ENCODE measurements at places on chromosomes 3 and 15.

DNA sequence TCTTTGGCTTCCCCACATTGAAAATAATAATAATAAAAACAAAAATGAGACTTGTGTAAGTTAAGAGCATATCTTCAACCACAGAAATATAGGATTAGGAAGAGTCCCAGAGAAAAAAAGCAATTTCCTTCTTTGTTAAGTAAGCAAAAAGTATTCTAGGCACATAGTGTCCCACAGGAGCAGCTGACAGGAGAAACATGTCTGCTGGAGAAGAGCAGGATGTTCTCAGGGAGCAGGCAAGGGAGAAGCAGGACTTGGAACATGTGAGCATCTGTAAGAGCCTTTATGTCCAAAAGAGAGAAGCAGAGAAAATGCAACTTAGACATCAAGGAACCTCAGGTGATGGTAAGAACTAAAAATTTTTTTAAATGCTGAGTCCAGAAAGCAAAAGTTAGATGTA lies 39.0 kb downstream of the TTC23 start:
- no peak for DNase-seq

DNA sequence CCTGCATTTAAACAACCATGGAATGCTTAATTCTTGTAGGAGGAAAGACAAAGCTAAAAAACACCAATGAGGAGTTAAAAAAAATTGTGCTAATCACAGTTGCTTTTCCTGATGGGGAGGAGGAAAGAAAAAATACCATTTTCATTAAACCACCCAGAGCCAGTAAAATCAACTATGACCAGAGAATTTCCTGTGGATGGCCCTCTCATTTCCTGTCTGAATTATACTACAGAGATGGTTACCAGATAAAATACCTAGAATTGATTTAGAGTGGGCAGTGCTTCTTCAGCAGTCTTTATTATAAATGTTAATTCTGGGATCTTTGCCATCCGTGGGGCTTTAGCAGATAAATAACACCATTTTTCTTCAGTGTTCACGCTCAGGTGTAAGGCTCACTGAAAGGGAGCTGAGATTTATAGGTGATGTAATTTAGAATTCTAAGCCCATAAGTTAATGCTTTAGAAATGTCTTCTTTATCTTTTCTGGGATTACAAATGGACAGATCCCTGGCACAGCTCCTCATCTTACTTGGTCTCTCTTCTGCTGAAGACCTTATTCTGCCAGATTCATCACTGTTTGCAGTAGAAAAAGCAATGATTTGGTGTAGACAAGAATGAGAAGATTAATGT lies 37.9 kb downstream of the RETNLB start:
- DNase-seq = no peak

- no peak for DNase-seq
These were observed 258.5 kb downstream of the ROBO2 start for GRCh38 chr3:77298417-77298816.

GRCh38 chr3:129530821-129531220 lies 2.4 kb downstream of the RHO start:
- DNase-seq = no peak

- no peak for DNase-seq
These were observed 8.4 kb upstream of the RBSN start for GRCh38 chr3:15107075-15107947.

DNA sequence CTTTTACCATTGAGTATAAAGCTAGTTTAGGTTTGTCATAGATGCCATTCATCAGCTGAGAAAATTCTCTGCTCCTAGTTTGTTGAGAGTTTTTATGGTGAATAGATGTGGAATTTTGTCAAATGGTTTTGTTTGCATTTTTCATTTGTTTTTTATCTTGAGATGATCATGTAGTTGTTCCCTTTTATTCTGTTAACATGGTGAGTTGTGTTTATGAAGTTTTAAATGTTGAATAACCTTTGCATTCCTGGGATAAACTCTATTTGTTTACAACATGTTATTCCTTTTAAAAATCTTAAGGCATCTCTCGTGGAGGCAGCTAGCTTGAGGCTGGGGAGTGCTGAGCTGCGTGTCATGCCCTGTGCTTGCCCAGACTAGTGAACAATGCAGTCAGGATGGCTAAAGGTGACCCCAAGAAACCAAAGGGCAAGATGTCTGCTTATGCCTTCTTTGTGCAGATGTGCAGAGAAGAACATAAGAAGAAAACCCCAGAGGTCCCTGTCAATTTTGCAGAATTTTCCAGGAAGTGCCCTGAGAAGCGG lies 48.5 kb downstream of the ANAPC13 start:
- no peak for DNase-seq

DNA sequence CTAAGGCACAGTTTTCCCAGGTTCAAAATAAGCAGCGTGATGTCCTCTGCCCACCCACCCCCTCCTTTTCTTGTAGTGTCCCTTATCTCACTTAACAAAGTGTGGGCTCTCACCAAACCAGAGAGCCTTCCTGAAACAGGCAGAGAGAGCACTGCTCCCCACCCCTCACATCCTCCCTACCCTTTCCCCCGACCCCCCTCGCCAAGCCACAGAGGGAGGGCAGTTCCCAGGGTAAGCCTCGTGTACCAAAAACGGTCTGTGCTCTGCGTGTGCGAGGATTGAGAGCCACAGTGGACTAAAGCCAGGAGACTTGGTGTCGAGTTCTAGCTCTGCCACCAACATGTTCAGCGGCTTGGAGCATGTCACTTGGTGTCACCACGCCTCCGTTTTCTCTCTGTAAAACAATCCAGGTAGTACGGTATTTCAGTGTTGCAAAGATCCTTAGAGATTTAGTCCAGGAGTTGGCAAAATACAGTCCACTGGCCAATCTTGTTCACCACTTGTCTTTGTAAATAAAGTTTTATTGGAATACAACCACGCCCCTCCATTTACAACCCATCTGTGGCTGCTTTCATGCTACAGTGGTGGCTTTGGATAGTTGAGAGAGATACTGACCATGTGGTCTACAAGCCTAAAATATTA lies 249.9 kb downstream of the OPA1 start:
- no peak for DNase-seq

DNA sequence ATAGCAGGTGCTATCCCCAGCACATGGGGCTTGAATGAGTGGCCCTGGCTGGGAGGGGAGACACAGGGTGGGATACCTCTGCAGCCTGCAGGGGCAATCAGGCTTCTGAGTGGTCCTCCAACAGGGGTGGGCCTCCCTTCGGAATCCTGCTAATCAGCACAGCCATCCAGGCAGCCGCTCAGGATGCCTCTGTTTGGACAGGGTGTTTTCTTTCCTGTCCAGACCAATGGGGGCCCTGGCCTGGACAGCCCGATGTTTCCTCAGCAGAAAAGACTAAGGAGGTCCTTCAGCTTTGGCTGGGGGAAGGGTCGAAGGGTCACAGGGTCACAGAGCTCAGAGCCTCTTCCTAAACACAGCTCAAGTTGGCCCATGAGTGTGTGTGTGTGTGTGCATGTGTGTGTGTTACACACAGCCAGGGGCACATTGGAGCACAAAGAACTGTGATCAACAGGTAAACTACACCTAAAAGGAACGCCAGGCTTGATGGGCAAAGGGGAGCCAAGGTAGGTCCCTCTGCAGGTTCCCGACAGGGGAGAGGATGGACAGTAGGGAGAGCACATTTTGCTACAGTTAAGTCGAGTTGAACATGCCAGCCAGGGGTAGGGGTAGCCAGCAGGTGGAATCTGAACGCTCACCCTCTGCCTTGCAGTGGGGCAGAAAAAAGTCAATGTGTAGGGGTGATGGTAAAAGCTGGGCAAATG lies 1.1 kb upstream of the HAPLN3 start:
- DNase-seq = no peak

DNA sequence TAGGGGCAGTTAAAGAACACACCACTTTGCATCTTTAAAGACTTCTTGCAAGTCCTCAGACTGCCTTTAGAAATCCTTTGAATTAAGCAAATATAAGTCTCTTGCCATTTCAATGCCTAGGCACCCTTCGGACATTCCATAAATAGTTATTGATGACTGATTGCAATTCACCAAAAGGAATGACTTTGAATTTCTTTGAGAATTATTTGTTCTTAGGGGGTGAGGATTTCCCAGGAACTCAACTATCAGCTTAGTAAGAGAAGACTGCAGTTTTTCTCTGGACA lies 495 bp upstream of the MYEF2 start:
- no peak for DNase-seq

- no peak for DNase-seq
These were observed 124.4 kb downstream of the B3GALNT1 start for GRCh38 chr3:160980740-160981139.

DNA sequence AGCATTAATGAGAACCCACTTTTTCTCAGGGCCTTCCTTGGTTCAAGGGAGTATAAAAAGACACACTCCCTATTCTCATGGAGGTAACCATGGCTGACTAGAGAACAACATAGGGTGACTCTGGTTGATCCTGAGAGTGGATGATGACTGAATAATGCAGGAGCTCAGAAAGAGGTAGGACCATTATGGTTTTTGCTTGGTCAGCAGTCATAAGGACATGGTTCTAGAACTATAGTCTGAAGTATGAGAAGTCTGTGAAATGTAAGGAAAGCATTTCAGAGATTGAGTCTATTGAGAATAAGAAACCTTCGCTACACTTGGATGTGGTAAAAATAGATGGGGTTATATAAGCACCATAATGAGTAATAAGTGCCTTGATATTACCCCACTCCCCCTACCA lies 184.1 kb upstream of the GPR149 start:
- no peak for DNase-seq

GRCh38 chr3:50588759-50589433 lies 19.6 kb downstream of the HEMK1 start:
- no peak for DNase-seq

GRCh38 chr3:146156666-146157314 lies 4.2 kb downstream of the PLOD2 start:
- no peak for DNase-seq

- DNase-seq = peak; percentile 46
These were observed 476 bp downstream of the IP6K2 start for GRCh38 chr3:48716508-48716981.

- no peak for DNase-seq
These were observed 344.7 kb upstream of the TPRG1 start for GRCh38 chr3:188827103-188827502.

DNA sequence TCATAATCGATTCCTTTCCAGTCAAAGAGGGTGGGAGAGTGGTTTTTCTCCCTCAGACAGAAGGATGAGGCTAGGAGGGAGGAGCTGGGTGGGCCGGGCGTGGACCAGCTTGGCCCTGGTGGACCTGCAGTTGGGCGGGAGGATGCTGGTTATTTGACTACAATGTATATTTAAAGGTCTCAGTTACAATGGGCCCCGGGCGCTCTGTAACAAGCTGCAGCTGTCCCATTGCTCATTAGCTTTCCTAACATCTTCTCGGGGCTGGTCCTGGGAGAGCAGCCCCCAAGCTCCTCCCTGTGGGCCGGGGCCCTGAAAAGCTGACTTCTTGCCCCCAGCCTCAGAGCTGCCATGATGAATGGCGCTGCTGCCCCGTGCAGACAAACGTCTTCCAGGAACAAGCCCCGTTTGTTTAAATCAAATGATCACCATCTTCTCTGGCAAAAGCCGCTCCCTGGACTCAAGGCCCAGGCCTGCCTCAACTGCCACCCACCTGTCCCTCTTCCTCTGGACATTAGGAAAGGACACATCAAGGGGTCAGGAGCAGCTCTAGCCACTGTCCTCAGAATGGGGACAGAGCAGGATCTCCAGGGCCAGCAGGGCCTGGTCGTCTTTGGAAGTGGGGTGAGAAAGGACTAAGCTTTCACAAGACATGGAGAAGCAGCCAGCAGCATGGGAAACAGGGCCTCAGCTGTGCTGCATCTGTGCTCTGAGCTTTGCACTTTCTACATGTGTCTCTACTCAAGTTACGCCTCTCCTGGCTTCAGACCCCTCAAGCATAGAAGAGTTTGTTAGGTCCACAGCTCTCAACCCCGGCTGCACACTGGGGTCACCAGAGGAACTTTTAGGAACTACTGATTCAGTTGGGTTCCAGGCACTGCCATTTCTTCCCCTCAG lies 38.6 kb downstream of the MAGEF1 start:
- no peak for DNase-seq

DNA sequence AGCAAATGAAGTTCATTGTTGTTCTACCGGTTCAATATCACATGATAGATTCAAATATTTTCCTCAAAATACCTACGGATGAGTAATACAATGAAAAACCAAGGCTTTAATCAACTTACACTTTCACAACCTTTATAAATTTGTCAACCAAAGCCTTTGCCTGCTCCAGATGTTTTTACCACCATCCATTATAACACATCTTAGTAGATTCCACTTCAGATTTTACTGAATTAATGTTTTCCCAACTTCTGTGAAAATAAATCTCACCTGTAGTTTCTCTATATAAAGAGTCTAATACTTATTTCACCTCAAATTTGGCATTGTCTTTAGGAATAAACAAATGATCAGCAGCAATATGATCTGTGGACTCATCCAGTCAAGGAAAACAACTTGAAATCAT lies 131.1 kb downstream of the ZNF280D start:
- DNase-seq = no peak

GRCh38 chr15:42107473-42107872 lies 13.1 kb upstream of the PLA2G4D start:
- no peak for DNase-seq

DNA sequence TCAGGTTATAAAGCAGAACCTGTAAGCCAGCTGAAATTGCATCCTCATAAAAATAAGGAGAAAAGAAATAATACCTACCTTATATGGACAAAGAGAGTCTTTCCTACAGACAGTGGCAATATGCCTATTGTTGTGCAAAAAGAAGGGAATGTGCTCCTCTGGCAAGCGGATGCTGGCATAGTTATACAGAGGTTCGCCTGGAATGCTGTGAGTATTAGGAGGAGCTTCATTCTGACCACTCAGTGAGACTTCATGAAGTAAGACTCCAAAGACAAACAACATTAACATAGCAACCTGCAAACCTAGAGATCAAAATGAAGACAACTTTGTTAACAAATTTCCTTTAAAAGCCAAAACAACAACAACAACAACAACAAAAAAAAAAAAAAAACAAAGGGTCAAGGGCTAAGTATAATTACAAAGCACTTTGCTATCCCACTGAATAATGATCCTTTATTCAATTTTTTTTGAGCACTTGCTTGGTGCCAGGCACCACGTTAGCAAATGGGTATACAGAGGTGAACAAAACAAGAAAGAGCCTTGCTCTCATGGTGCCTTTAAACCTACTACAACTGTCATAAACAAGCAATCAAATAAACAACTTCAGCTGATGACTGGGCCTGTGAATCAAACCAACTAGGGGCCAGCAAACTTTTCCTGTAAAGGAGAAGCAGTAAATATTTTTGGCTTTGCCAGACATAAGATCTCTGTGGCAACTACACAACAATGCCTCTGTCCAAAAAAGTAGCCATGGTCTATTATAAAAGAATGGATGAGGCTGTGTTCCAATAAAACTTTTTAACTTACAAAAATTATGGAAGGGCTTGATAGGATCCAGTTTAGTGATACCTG lies 3.7 kb downstream of the EOGT start:
- DNase-seq = no peak

GRCh38 chr15:91886878-91887277 lies 33.4 kb downstream of the SLCO3A1 start:
- no peak for DNase-seq

DNA sequence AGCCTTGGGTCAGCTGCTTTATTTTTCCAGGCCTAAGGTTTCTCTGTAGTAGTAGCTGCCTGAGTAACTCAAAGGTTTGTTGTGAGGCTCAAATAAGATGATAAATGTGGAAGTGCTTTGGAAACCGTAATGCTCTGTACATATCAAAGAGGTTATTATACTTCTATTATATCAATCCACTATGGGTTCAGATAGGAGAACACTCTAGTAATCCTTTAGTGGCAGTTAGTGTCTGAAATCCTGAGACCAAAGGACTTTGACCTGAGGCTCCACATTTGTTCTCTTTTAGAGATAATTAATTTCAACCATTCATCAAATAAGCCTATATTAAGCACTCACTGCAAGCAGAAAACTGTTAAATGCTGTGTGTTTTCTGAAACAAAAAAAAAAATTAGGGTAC lies 128.6 kb upstream of the BCL6 start:
- no peak for DNase-seq
